Peyer's patch (tissue), 4 donors: ENCODE measurements at places on chromosomes 1 and 21. TPM values are rescaled to one million over a fixed set of nuclear protein-coding genes. Genes with fewer than 3 reads are reported as not detected.

SUSD4 gene
- total RNA-seq, result not detected

LRRIQ3 gene
- not detected for total RNA-seq

OLFML3 gene
- 9.9 TPM for total RNA-seq

PADI6 gene
- total RNA-seq, result not detected

SLC44A5 gene
- total RNA-seq, result not detected

OPRD1 gene
- not detected for total RNA-seq

FMO3 gene
- 3.2 TPM for total RNA-seq

CELA2A gene
- not detected for total RNA-seq

OR10K2 gene
- not detected for total RNA-seq

GRCh38 chr1:34404804-34405203, 228.1 kb downstream of the C1orf94 start:
- no peaks in the 10 kb centered on the region for H3K4me1 ChIP-seq
- H3K27ac ChIP-seq, result no peak overlapping the region
- no peaks in the 10 kb centered on the region for H3K27me3 ChIP-seq
- no peak for DNase-seq
- H3K4me3 ChIP-seq, result no peak overlapping the region

DNA sequence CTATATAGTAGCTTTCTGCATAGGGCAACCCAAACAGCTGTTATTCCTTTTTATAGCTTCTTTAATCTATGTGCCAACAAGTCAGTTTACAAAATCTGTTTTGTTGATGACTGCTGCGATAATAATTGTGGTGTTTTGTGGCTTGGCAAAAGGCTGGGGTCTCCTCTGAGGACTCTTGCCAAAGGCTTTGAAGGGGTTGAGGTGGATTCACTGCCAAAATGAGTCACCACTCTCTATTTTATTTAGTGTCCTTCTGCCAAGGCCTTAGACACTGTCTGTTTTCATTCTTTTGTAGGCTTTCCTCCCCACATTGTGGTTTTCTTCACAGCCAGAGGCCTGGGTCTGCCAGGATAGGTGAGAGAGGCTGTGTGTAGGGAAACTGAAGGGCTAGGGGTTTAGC, 161.8 kb downstream of the NFIA start:
- H3K4me1 ChIP-seq, result peaks cover 8% of the 10 kb centered on the region
- no peak overlapping the region for H3K4me3 ChIP-seq
- H3K27ac ChIP-seq, result no peak overlapping the region

GRCh38 chr1:224507771-224508523, 73.3 kb upstream of the WDR26 start:
- H3K27ac ChIP-seq, result no peak overlapping the region
- no peak for DNase-seq
- H3K4me1 ChIP-seq, result peaks cover 11% of the 10 kb centered on the region

DNA sequence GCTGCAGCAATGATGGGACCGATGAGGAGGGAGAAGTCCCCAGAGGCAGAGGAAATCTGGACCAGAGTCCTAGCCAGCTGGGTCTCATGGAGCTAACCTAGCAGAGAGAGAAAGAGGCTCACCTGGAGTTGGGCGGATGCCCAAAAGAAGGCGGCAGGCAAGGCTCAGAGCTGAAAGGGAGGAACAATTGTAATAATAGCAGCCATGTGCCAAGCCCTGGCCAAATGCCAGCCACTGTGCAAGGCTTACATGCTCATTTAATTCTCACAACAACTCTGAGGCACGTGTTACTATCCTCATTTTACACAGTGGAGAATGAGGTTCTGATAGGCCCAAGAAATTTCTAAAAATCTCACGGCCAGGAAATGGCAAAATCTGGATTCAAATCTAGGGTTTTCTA, 50.0 kb upstream of the ZNF648 start:
- no peak overlapping the region for H3K27ac ChIP-seq
- H3K4me3 ChIP-seq, result no peak overlapping the region
- H3K4me1 ChIP-seq, result no peaks in the 10 kb centered on the region
- DNase-seq, result no peak
- no peaks in the 10 kb centered on the region for H3K27me3 ChIP-seq

- no peak for DNase-seq
- no peak overlapping the region for H3K27ac ChIP-seq
- H3K27me3 ChIP-seq, result no peaks in the 10 kb centered on the region
Observed at GRCh38 chr1:211683396-211684297, 8.2 kb upstream of the NEK2 start.

DNA sequence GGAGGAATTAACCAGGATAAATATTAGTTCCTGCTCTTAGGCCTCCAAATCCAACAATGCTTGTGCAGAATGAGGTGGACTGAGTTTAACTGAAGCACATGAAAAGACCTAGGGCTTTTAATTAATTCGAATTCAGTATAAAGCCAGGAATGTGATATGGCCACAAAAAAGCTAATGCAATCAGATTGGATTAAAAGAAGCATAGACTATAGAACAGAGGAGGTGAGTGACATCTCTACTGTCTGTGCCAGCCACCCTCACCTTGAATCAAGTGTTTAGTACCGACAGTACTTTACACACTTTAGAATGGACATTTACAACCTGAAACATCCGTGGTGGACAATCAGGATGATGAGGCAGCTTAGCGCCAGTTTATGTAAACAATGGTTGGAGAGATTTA, 62.1 kb downstream of the CNIH3 start:
- no peak overlapping the region for H3K4me3 ChIP-seq
- H3K27ac ChIP-seq, result no peak overlapping the region
- H3K27me3 ChIP-seq, result no peaks in the 10 kb centered on the region
- no peaks in the 10 kb centered on the region for H3K36me3 ChIP-seq

- H3K36me3 ChIP-seq, result no peaks in the 10 kb centered on the region
- DNase-seq, result no peak
- no peak overlapping the region for H3K4me3 ChIP-seq
- H3K27me3 ChIP-seq, result no peaks in the 10 kb centered on the region
- H3K4me1 ChIP-seq, result peaks cover 3% of the 10 kb centered on the region
Observed at GRCh38 chr1:2583331-2583791, 3.2 kb upstream of the PRXL2B start.

- no peak for DNase-seq
- no peaks in the 10 kb centered on the region for H3K27me3 ChIP-seq
- H3K4me1 ChIP-seq, result no peaks in the 10 kb centered on the region
Observed at GRCh38 chr1:164907666-164908065, 348.7 kb downstream of the PBX1 start.

DNA sequence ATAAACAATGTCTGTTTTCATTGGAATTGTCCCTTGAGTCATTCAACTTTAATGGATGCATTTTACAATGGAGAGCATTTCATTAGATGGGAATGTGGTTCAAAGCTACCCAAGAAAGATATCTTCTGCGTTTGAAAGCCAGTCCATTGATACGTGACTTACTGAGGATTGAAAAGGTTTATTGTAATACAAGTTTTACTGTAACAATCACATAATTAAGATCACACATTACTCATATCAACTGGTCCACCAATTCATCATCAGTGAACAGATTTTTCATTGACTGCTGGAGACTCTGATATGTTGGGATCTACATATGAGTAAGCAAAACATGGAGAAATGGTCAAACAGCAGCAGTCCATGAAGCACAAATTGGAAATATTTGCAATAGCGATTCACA, 32.8 kb downstream of the KRTAP24-1 start:
- H3K27ac ChIP-seq, result no peak overlapping the region
- H3K4me3 ChIP-seq, result no peak overlapping the region
- H3K4me1 ChIP-seq, result no peaks in the 10 kb centered on the region
- no peak for DNase-seq
- H3K36me3 ChIP-seq, result no peaks in the 10 kb centered on the region
- no peaks in the 10 kb centered on the region for H3K27me3 ChIP-seq

GRCh38 chr1:229192031-229192430, 78.9 kb upstream of the RAB4A start:
- H3K4me3 ChIP-seq, result no peak overlapping the region
- H3K27me3 ChIP-seq, result no peaks in the 10 kb centered on the region
- no peak overlapping the region for H3K27ac ChIP-seq
- no peaks in the 10 kb centered on the region for H3K36me3 ChIP-seq
- no peak for DNase-seq
- H3K4me1 ChIP-seq, result no peaks in the 10 kb centered on the region

DNA sequence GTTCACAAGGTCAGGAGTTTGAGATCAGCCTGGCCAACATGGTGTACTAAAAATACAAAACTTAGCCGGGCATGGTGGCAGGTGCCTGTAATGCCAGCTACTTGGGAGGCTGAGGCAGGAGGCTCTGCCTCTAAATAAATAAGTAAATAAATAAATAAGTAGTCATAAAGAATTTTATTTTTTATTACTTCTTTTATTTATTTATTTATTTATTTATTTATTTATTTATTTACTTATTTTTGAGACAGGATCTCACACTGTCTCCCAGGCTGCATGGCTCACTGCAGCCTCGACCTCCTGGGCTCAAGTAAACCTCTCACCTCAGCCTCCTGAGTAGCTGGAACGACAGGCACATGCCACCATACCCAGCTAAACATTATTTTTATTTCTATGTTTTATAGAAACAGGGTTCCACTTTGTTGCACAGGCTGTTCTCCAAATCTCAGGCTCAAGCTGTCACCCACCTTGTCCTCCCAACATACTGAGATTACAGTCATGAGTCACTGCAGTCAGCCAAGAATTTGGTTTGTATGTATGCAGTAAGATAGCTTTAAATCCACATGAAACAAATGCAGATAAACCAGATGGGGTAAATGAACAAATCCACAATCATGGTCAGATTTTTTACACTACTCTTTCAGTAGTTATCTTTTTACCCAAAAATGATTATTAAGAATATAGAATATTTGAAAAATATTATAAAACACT, 523.3 kb upstream of the RGS18 start:
- no peaks in the 10 kb centered on the region for H3K4me1 ChIP-seq
- no peak overlapping the region for H3K27ac ChIP-seq
- no peak for DNase-seq
- H3K4me3 ChIP-seq, result no peak overlapping the region
- H3K27me3 ChIP-seq, result no peaks in the 10 kb centered on the region

DNA sequence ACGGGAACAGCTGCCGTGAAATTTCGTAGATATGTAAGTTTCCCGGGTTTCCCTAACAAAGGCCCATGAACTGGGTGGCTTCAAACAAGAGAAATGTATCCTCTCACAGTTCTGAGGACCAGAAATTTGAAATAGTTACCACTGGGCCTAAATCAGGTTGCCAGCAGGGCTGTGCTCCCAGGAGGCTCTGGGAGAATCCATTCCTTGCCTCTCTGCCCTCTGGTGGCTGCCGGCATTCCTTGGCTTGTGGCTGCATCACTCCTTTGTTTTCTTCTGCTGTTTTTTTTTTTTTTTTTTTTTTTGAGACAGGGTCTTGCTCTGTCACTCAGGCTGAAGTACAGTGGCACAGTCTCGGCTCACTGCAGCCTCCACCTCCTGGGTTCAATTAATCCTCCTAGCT, 23.7 kb downstream of the UMODL1 start:
- no peak overlapping the region for H3K27ac ChIP-seq
- no peaks in the 10 kb centered on the region for H3K4me1 ChIP-seq
- no peak for DNase-seq
- H3K4me3 ChIP-seq, result no peak overlapping the region

DNA sequence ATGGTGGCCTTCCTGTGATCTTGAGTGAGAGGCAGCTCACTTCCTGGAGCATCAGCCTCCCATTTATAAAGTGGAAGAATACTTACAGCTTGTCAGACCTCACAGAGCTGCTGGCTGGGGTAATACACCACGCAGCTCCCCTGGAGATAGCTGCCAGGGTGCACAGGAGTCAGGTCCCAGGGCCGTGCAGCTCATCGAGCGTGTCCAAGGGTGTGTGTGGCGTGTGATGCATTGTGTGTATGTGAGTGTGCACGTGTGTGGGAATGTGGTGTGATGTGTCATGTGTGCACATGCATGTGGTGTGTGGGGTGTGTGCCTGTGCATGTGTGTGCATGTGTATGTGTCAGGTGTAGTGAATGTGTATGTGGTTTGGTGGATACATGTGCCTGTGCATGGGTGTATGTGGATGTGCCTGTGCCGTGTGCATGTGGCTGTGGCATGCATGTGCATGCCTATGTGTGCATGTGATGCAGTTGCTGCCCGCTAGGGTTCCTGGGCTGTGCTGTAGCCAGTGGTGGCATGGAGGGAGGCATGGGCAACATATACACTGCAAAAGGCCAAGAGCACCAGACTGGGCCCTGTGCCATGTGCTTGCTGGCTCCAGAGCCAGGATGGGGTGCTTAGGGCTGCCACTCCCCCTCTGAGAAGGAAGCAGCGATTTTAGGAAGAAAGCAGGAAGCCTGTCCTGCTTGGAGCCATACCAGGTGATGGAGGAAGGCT, 24.6 kb downstream of the WNT3A start:
- DNase-seq, result peak; percentile 25
- no peaks in the 10 kb centered on the region for H3K4me1 ChIP-seq
- H3K27ac ChIP-seq, result no peak overlapping the region
- no peaks in the 10 kb centered on the region for H3K27me3 ChIP-seq

DNA sequence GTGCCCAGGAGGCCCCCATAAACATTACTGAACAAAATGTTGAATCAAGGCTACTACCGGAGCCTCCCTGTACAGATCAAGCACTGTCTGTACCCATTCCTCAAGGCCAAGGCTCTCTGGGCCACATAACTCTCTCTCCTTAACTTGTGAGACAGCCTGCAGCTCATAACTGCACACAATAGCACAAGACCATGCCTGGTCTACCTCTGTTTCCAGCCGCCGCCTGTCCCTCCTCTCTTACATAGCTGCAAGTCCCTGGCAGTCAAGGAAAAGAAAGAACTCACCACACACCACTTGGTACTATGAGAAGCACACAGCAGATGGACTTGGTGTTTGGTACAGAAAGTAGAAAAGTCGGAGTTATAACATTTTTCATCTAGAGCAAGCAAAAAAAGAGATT, 91.1 kb downstream of the SSBP3 start:
- H3K4me1 ChIP-seq, result peaks cover 52% of the 10 kb centered on the region
- no peak overlapping the region for H3K4me3 ChIP-seq
- no peaks in the 10 kb centered on the region for H3K36me3 ChIP-seq
- no peak overlapping the region for H3K27ac ChIP-seq

GRCh38 chr1:92831368-92831761, 475 bp upstream of the RPL5 start:
- H3K27me3 ChIP-seq, result no peaks in the 10 kb centered on the region
- DNase-seq, result no peak
- H3K4me1 ChIP-seq, result no peaks in the 10 kb centered on the region
- no peak overlapping the region for H3K27ac ChIP-seq
- peak overlapping the region; percentile 85 for H3K4me3 ChIP-seq

DNA sequence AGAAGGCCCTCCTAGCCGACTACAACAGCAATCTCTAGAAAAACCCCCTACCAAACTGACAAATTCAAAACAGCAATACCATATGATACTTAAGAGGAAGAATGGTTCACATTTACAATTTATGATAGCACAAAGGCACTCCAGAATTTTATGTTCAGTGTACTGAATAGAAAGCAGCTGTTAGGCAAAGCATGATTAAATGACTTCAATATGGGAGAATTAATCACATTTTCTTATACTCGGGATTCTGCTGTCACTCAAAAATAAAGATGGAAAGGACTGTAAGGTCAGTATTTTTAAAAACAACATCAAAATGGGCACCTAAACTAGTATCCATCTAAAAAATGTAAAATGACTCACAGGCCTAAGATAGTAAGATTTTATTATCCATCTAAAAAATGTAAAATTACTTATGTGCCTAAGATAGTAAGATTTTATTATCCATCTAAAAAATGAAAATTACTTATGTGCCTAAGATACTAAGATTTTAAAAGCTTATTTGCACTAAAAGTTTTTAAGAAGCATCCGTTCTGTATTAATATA, 198.5 kb downstream of the SMYD3 start:
- H3K4me1 ChIP-seq, result no peaks in the 10 kb centered on the region
- H3K27me3 ChIP-seq, result no peaks in the 10 kb centered on the region
- no peak for DNase-seq
